WERI-Rb-1 (cell line): ENCODE measurements at places on chromosomes 5 and 9.
A peak's percentile ranks its signal among the peaks of the same experiment; 100 is the strongest.

- no peak for DNase-seq
Observed at GRCh38 chr5:154251529-154251928, 61.0 kb downstream of the GALNT10 start.

DNA sequence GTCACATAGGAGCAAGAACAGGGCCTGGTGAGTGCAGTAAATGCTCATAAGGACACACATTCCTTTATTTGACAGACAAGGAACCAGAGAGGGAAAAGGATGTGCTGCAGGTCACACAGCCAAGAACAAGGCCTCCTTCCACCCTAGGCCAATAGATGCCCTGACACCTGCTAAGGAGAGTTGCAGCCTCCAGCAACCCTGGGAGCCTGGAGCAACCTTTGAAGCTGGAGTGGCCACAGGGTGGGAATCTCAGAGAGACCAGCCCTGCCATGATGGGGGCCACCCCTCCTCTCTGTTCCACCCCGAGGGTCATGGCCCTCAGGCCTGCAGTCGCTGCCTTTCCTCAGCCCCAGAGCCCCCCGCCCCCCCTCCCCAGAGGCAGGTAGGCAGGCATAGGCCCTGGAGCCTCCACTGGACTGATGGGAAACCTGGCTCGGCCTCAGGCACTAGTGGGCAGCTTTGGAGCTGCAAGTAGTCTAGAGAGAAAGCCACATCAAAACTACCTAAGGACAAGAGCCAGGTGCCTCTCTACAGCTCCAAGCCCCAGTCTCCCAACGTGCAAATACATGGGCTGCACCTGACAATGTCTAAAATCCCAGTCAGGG lies 116.1 kb upstream of the SPOCK1 start:
- DNase-seq = no peak

- DNase-seq = no peak
Observed at GRCh38 chr5:96546120-96546519, 113.1 kb upstream of the PCSK1 start.

- DNase-seq = no peak
Observed at GRCh38 chr9:134826336-134827285, 54.0 kb upstream of the FCN2 start.

- no peak for DNase-seq
Observed at GRCh38 chr9:129258124-129258822, 80.2 kb upstream of the IER5L start.

GRCh38 chr9:86670076-86670475 lies 277.2 kb downstream of the GAS1 start:
- no peak for DNase-seq

GRCh38 chr9:126301985-126302603 lies 24.5 kb upstream of the MVB12B start:
- DNase-seq = peak; percentile 82

DNA sequence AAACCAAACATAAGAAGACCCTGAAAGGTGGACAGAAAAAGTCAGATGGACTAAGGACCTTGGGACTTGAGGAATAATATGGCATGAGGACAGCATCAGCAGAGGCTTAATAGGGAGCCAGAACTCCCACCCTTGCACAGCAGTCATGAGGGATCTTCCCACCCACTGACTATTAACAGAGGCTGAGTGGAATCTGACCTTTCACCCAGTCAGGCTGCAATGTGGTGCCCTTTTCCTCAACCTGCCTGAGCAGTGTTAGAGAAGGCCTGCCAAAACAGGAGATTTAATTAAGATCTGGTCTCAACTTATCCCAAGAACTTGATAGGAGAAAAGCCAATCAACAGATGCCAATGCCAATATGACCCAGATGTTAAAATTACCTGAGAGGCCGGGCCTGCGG lies 481.9 kb downstream of the KDM4C start:
- DNase-seq = no peak

GRCh38 chr5:17398866-17399835 lies 98.9 kb upstream of the TAF11L2 start:
- DNase-seq = no peak

GRCh38 chr5:136123236-136123768 lies 9.3 kb upstream of the SMAD5 start:
- DNase-seq = no peak

GRCh38 chr9:70580606-70581195 lies 166.2 kb upstream of the KLF9 start:
- peak; percentile 38 for DNase-seq

GRCh38 chr5:83590966-83591365 lies 119.4 kb downstream of the VCAN start:
- DNase-seq = no peak

DNA sequence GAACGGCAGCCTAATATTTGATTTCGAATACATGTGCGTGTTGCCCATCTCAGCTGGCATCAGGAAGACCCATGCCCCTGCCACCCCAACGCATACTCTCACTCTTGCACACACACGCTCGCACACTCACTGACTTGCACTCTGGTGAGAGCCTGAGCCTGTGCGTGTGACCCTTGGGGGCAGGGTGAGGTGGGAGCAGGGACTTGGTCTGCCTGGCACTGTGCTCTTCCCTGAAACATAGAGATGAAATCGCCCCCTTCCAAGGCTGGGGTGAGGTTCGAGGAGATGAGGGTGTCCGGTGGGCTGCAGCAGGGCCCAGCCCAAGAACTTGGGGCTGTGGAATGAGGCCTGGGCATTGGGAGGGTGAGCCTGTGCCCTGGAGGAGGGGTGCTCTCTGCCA lies 1.2 kb downstream of the LCN9 start:
- DNase-seq = no peak

DNA sequence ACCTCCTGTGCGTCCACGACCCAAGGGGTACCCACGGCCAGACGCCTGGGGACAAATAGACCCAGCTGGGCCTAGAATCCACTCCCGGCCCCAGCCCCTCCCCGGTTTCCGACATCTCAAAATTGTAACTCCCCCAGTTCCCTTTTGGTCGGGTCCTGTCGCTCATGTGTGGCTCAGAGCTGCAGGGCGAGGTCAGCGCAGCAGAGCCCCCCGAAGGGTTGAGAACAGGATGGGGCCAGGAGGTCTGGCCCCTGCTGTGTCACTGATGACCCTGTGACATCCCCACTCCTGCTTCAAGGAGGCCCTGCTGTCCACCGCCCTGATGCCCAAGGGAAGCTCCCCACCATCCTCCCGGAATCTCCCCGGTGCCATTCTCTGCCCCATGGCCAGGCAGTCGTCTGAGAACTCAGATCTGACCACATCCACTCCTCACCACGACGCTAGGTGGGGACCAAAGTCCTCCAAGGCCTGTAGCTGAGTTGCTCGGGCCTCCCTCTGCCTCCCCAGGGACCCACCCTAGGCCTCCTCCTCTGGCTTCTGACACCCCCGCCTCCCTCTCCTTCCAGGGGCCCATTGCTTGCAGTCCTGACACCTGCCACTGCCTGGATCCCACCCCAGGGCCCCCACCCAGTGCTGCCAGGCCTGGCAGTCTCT lies 3.9 kb downstream of the SLC9A3 start:
- DNase-seq = no peak

DNA sequence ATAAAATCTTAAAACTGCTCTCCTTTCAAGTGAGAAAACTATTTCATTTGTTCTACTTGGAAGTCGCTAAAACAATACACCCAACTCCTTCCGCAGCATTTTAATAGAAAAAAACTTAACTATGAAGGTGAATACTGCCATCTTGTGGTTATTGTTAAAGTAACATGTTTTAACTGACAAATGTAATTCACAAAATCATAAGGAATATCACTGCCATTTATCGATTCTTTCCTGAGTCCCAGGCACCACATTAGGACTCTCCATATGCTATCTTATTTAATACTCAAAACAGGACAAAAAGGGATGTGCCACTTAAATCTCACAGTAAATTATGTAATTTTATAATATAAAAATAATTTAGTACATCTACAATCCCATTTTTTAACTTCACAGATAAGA lies 130.5 kb upstream of the ITGA1 start:
- DNase-seq = no peak

DNA sequence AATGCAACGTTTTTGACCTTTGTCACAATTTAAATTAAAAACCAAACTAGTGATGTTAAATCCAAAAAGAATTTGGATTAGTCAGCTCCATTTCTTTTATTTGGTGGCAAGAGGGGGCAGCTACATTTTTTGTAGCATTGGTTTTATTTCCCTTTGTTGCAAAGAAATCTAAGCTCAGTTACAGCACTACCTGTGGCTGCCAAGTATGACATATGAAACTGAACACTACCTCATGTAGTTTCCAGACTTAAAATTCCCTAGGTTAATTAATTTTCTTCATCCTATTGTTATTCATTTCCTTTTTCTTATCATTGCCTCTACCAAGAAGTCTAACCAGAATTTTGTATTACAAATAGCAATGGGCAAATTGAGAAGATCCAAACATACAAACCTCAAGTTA lies 393.5 kb downstream of the BRINP1 start:
- DNase-seq = no peak

- DNase-seq = peak; percentile 70
Observed at GRCh38 chr9:112705768-112706427, 12.0 kb downstream of the INIP start.

DNA sequence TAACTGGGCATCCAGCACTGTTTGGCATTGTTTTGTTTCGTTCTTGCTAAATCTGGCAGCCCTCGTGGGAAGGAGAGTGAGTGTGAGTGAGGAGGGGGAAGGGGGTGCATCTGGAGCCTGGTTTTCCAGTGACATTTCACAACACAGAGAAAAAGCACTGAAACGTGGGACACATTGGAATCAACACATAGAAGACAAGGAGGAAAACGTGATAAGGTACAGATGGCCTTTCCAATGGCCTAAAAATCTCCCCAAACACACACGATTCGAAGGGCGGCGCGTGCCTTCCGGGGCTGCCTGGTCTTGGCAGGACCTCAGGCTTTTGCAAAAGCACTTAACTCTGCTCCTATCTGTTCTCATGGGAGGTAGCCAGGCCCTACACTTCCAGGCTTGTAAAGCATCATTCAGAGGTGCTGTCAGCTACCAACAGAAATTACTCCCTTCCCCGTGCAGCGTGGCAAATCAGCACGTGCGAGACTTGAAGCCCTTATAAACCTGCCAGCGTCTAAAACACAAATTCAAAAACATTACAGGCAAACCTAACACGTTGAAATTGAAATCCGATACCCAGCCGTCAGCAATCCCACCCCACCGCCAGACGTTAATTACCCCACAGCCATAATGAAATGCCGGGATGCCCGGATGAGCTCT lies 129.4 kb downstream of the OLFM1 start:
- no peak for DNase-seq
